ENCODE measurements at places on chromosomes 5 and 9.

DNA sequence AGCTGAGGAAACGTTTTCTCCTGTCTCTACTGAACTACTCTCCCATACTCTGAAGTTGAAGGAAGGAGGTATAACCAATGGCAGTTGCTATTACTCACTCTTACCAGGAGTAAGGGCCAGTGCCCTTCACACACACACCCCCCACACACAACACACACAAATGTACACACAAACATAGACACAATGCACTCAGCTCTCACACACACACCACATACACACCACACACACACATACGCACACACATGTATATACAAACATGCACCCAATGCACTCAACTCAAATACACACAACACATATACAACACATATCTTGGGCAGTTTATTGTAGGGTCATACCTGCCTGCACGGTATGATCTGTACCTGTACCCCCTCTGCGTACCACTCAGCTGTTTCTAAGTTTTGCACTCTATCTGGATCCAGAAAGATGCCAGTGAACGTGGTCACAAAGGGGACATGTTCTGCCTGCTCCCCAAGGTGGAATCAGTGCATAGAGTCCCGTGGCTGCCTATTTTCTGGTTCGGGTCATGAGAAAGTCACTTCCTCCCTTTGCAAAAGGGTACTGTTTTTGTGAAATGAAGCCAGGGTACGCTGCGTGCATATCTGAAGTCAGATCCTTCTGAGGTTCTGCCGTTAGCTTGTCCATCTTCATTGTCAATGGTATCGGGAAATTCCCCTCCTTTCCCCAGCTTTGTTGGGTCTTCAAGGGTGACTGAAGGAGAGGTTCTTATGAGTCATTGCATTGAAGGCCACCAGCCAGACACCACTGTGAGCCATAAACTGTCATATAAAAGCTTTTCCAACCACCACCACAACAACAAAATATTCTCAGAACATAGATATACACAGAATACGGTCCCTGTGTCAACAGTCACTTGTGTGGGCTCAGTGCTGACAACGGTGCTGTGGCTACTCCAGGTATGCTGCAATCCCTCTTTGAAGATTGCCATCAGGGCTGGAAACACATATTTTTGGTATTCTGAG is 131.9 kb downstream of the UGCG start:
- peak; percentile 56 for DNase-seq

GRCh38 chr5:21238786-21239185 is 1250.8 kb upstream of the CDH18 start:
- no peak for DNase-seq

GRCh38 chr5:1750469-1750868 is 49.2 kb downstream of the MRPL36 start:
- DNase-seq, result no peak

DNA sequence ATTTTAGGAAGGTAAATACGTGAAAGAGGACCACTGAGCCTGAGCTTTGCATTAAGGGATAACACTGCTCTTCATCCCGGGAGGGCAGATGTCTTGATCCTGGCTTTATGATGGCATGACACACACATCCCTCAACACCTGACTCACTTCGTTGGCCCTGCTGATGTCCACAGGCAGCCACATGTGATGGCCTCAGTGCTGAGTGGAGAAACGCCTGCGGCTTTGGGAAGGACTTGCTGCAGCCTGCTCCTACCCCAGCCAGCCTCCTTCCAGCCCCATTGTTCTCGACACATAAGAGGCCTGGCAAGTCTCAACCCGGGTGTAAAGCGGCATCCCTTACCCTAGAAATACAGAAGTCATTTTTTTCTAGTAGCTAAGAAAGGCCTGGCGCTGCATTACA is 169.0 kb downstream of the SYK start:
- DNase-seq, result no peak

DNA sequence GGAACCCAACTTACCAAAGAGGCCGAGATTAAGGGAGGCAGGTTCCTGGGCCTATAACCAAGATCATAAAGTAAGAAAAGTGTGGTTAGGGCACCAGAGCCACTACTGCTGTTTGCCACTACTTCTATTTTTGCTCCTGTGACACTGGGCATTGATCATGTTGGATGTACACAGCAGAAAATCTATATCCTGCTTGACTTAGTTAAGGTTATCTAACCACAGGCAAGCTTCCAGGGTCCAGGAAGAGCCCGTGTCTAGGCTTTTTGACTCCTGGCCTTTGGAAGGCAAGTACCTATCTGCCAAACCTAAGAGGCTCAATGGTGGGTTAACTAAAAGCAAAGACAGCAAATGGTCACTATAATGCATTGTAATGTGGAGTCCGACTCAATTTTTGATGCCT is 497.5 kb upstream of the DMAC1 start:
- no peak for DNase-seq

DNA sequence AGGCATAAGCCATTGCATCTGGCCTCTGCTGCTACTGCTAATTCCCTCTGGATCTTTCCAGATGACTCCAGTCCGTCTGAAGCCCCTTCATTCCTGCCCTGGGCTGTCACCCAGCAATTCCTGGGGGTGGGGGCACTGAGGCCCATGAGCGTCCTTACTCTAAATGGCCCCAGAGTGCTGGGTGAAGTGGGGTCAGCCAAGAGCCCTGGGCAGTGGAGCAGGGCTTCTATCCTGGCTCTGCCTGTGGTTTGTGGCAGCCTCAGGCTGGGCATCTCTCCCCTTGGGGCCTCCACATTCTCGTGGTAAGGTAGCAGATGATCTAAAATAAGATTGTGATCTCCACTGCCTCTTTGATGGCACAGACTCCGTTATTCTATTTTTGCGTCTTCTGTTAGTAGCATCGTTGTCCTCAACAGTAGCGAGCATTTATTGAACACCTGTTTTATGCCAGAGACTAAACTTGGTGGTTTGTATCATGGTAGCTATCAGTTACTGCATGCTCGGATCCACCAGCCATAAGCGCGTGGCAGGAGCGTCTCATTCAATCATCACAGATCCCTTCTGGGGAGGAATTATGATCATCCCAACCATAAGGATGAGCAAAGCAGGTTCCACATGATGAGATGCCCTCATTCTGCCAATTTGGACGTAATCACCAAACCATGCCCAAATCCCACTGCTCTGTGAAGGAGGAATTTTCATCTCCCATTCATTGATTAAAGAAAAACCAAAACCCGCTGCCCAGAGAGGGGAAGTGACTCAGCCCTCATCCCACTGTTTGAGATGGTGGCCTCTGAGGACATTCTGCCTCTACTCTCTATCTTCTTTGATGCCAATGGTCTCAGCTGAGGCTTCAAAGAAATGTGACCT is 21.9 kb upstream of the DUSP1 start:
- DNase-seq, result no peak

- no peak for DNase-seq
Observed at GRCh38 chr5:126969548-126969947, 60.8 kb downstream of the MARCHF3 start.

GRCh38 chr9:12790883-12791282 is 16.1 kb downstream of the LURAP1L start:
- no peak for DNase-seq

DNA sequence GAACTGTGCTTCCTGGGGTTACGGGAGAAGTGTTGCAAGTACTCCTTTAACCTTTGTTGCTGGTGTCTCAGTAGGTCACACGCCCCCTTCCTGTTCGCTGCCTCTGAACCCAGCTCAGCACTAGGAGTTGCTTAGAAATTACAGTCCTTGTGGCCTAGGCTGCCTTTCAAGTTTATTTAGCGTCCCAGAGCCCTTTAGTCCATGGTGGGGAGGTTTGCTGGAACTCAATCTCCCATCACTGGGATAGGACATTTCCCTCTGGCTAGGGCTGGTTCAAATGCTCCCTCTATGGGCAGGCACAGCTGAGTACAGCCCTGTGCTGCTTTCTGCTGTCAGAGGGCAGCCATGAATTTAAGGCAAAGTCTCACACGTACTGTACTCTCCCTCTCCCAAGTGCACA is 4.7 kb downstream of the IFNA8 start:
- no peak for DNase-seq

GRCh38 chr5:125595095-125595494 is 828.1 kb upstream of the GRAMD2B start:
- DNase-seq, result no peak

DNA sequence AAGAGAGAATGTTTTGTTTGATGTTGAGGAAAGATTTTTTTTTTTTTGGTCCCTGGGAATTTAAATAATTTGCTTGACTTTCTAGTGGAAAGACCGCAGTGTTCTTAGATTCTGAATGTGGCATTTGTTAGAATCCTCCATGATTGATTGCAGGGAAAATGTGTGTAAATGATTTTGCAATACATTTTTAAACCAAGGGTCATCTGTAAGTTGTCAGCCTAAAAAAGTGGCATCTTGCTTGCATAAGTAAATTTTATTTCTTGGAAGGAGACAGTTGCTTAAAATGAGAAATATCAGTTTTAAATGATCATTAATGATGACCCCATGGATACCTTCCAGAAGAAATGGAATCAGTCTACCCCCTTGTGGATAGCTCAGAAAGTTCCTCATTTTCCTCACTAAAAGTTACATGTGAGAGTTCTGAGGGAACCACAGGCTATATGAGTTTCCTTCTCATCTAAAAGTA is 105.1 kb upstream of the SLC25A48 start:
- DNase-seq, result no peak

- DNase-seq, result peak; percentile 80
Observed at GRCh38 chr5:14595189-14595588, 13.6 kb downstream of the OTULINL start.

GRCh38 chr5:81247441-81247972 is 14.4 kb downstream of the CKMT2 start:
- no peak for DNase-seq

DNA sequence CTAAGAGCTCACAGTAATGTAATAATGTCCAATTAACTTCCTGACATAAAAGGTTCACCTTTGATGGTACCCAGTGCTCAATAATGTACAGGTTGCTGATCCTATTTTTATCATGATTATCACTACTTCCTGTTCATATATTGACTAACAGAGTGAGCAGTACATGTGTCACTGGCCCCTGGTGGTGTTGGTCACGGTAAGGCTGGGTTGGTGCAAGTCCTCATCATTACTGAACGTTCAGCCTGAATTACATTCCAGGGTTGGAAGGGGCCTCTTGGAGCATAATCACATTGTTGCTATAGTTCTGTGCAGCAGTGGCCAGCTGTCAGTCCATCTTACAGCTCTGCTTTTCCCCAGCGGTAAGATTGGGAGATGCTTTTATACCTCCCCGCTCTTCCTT is 24.2 kb upstream of the CKMT2 start:
- DNase-seq, result no peak

GRCh38 chr5:162202285-162202880 is 134.8 kb downstream of the GABRG2 start:
- DNase-seq, result no peak

GRCh38 chr9:29778281-29778849 is 2205.1 kb upstream of the C9orf72 start:
- no peak for DNase-seq

DNA sequence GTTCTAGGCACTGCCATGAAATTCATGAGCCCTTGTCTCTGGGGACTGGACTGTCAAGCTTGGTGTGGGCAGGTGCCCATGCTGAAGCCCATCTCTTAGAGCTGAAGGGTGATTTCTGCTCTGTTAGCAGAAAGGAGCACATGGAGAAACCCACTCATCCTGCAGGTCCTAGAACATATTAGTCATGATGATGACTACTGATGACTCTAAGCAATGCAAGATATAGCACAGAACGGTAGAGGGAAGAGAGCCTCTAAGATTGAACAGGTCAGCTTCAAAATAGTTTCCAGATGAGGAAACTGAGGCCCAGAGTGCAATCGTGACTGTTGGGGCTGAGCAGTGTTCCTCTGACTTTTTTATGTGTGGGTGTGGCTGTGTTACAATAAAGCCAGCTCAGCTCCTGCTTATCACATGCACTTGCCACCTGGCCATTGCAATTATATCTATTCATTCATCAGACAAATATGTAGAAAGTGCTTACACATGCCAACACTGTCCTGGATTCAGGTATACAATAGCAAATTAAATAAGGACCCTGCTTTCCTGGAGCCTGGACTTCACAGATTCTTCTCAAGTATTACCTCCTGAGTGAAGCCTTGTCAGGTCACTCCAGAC is 140.2 kb upstream of the BRINP1 start:
- no peak for DNase-seq

DNA sequence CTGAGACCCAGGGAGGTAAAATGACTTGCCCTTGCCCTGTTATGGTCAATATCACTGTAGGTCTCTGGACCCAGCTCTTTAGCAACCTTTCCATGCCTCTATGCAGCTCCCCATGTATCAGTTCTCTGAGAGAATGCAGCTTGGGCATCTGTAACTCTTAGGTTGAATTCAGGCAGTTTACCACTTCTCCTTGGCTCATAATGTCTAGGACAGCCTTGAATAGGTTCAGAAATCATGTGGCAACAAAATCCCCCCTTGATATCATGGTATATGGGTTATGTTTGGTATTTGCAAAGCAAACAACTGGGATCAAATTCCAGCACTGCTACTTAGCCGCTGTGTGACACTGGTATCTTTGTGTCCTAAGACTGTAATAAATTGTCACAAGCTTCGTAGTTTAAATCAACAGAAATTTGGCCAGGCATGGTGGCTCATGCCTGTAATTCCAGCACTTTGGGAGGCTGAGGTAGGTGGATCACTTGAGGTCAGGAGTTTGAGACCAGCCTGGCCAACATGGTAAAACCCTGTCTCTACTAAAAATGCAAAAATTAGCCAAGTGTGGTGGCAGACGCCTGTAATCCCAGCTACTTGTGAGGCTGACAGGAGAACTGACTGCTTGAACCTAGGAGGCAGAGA is 10.7 kb upstream of the SUB1 start:
- DNase-seq, result no peak

DNA sequence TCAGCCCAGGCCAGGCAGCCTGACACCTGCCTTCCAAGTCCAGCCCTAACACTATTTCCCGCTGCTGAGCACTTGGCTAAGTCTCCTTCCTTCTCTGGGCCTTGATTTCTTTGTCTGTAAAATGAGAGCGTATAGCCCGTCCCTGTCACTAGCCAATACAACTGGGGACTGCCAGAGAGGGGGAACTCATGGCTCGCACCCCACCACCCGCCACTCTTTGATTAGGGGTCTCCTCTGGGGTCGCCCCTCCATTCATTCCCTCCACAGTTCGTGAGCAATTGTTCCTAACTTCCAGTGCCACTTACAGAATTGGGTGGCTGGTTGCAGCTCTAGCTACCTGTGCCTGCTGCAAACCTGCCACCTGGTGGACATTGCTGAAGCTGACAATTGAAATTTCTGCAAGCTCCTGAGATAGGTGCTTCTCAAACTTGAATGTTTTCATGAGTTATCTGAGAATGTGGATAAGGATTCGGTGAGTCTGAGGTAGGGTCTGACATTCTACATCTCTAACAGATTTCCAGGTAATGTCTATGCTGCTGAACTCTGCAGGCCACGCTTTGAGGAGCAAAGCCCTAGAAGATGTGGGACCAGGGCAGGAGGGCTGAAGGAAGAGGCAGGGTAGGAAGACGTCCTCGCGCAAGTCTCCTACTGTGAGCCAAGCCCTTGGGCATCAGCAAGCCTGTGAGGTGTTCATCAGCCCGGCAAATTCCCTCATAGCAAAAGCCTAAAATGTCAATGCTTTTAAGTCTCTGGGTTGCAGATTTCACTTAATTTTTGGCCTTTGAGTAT is 13.3 kb upstream of the RECK start:
- peak; percentile 79 for DNase-seq

- DNase-seq, result no peak
Observed at GRCh38 chr9:2385746-2386145, 235.8 kb upstream of the VLDLR start.

GRCh38 chr9:13033959-13034693 is 245.4 kb downstream of the MPDZ start:
- no peak for DNase-seq

All from activated CD8-positive, alpha-beta memory T cell treated with anti-CD3 and anti-CD28 coated beads, Interleukin-2, amount 10 ng/mL, durations not matched to agents 7 days and 5 days (primary cell).